ENCODE measurements at places on chromosomes 16 and 17.

GRCh38 chr16:50313596-50314478 is 47.5 kb downstream of the ADCY7 start:
- DNase-seq, result no peak

DNA sequence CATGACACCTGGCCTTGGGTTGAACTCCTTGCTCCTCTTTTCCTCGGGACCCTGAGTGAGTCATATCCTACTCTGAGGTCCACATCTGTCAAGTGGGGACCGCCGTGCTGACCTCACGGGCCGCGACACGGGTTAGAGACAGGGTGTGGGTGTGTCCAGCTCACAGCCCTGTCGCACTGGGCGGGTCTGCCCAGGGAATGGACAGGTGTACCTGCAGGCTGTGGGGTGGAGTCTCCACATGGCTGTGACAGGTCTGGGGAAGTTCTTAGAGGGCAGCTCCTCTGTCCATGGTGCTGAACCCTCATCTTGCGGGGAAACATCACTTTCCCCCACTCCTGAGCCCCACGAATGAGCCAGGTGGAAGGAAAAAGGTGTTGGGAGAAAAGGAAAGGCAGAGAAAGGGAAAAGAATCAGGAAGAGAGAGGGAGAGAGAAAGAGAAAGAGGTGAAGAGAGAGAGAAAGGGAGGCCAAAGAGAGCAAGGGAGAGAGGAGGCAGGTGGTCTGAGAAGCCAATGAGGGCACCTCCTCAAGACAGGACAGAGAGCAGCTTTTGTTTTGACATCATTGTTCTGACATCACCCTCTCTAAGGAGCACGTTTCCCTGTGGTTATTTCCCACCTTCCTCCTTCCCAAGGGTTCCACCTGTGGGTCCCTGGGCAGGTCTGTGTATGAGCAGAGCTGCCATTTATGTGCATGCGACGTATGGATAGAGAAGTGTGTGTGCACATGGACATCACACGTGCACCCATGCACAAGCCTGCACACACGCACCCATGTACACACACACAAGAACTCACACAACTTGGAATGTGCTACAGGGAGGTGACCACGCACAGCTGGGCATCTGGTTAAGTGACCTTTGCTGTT is 32.6 kb upstream of the CBFA2T3 start:
- DNase-seq, result no peak

GRCh38 chr16:8621222-8621571 is 301 bp upstream of the METTL22 start:
- no peak for DNase-seq

- no peak for DNase-seq
These were observed 16.8 kb upstream of the PMP22 start for GRCh38 chr17:15281909-15282308.

DNA sequence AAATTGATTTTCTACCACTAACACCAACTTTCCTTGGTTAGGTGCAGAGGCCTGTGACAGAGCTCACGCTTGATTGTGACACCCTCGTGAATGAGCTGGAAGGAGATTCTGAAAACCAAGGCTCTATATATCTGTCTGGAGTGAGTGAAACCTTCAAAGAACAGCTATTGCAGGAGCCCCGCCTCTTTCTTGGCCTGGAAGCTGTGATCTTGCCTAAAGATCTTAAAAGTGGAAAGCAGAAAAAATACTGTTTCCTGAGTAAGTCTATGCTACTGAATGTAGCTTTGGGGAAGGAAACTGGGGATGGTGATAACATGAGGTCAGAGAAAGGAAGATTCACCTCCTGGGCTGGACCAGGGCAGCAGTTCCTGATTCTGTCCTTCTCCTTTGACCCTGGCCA is 38.3 kb downstream of the REXO5 start:
- no peak for DNase-seq

DNA sequence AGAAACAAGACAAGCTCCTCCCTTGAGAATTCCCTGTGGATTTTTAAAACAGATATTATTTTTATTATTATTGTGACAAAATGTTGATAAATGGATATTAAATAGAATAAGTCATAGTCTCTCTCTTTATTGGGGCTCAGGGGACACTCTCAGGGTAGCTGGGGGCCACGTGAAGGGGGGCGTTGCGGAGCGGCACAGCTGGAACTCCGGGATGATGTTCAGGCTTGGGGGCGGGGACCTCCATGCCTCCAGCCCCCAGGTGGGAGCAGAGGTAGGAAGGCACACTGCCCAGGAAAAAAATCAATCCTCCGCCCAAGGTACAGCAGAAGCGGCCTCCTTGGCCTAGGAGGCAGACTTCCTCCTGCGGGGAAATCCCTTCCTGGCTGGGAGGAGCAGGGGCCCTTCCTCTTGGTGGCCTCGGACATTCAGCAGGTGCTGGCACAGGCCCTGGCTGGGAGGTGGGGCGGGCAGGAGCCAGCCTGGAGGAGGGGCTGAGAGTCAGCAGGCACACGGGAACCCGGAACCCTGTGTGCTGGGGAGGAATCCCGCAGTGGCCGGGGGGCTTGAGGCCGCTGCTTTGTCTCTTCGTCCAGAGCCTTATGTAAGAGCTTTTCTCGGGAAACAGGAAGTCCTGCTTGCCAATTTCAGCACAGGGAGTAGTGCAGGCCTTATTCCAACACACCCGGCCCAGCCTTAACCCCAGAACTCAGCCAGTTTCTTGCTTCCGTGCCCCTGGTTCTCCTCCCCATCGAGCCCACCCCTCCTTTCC is 591 bp upstream of the TNFSF13 start:
- no peak for DNase-seq

DNA sequence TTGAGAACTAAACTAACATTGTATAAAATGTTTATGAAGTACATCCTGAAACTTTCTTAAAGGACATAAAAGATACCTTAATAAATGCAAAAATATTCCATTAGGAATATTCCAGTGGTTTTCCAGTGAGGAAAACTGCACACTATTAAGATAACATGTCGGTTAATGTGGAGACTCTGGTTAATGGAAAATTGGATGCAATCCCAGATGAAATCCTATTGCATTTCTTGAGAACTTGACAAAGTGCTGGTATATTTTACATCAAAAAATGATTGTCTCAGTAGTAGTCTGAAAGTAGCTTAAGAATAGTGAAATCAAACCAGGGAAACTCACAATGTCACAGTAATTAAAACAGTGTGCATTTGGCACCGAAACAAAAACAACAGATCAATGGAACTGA is 202.5 kb upstream of the MON1B start:
- no peak for DNase-seq

- no peak for DNase-seq
These were observed 5.2 kb downstream of the TBX6 start for GRCh38 chr16:30086291-30087140.

- DNase-seq, result no peak
These were observed 10.3 kb upstream of the ZFHX3 start for GRCh38 chr16:73058221-73058615.

DNA sequence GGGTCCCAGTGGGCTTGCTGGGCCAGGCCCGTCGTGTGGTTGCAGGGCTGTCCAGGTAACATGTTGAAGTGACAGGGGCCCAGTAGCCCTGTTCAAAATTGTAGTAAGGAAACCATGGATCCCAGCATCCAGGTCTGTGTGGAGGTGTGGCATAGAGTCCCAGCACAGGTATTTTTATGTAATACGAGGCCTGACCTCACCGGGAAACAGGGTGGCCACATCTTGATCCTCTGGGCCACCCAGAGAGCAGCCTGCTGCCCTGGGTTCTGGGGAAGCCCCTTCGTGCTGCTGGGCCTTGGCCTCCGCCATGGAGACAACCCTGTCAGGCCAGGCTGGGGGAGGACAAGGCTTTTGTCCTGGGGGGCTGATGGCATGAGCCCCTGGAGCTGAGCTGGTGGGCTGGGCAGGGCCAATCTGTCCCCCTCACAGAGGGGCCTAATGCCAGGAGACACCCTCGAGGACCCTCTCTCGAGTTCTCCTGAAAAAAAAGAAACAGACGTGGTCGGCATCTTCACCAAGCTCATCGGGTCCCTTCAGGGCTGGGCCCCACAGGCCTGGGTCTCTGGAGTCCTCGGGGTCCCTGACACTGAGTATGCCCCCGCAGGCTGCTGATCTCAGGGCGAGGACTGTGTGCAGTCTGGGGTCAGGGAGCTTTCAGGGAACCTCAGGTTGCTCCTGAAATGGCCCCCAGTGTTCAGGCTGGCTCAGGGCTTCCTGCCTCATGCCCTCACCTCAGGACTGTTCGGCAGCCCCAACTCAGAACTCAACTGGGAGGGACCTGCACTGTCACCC is 47.8 kb downstream of the TNFRSF13B start:
- DNase-seq, result no peak

- no peak for DNase-seq
These were observed 36.6 kb upstream of the RBFOX3 start for GRCh38 chr17:79647456-79647915.

All from NCI-H1048 (cell line).